ENCODE measurements at places on chromosomes 4 and X.

DNA sequence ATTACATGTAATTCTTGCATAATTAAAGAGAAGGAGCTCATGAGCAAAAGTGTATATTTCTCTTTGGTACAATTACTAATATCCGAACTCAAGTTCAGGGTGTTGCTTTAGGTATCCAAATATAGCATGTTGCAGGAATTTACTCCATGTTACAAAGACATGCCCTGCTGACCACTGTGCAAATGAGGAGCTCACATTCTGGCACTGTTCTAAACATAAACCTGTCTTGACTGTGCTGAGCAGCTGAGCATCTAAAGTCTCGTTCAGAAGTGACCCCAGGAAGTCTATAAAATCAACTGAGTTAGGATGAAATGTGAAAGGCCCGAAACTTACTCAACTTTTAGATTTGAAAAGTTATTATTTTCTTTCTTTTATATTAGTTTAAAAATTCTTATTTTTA, 124.3 kb downstream of the STIM2 start:
- no peak for DNase-seq

DNA sequence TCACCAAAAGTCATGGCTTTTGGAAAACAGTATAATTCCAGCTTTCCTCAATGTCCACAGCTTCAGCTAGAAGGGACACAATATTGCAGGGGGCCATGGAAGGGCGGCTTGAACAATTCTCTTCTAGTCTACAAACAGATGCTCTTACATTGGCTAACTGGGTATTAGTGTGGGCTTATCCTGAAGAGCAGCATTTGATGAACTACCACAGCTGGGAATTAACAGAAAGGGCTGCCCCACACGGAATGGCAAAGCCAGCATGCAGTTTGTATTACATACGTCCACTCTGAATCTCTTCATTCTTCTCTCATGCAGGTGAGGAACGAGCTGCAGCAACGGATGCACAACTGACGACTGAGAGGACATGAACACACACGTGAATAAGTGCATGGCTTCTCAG, 13.0 kb upstream of the PDCL2 start:
- no peak for DNase-seq

- DNase-seq = no peak
These were observed 42.0 kb downstream of the MFAP3L start for GRCh38 chr4:169984173-169984572.

- peak; percentile 81 for DNase-seq
These were observed 1.4 kb upstream of the HAUS7 start for GRCh38 chrX:153471663-153472280.

- peak; percentile 2 for DNase-seq
These were observed 33.4 kb downstream of the CYTL1 start for GRCh38 chr4:4985844-4986243.

DNA sequence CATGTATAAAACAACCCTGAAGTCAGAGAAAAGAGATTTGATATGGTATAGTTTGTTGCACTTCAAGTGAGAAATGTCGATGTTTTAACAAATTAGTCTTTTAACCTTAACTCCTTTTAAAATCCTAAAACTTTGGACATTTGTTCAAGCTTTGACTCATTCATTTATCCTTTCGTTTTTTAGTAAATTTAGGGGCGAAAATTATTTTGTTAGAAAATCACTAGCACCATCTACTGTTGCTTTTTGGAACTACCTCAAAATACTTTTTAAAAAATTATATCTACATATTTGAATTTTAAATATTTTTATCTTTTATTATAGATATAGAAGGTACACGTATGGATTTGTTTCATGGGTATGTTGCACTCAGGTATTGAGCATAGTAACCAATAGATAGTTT, 165.1 kb upstream of the POF1B start:
- no peak for DNase-seq

GRCh38 chr4:17347445-17347844, 164.4 kb downstream of the QDPR start:
- no peak for DNase-seq

DNA sequence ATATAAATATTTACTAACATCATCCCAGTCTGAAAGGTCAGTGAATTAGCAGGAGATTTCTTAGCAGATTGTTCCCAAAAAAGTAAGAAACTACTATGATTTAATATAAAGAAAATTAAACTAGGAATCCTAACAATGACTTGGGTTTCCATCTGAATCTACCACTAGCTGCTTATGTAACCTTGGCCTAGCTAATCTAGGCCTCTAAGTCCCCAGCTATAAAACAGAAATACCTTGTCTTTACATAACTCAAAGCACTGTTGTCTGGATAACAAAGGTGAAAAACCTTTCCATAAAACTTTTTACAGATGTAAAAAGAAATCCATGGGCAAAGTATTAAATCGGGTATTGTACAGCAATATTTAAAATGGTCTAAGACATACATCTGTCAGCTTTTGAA, 3.0 kb downstream of the FBXL5 start:
- DNase-seq = no peak

- DNase-seq = peak; percentile 90
These were observed 221.8 kb downstream of the KIT start for GRCh38 chr4:54879576-54879975.

GRCh38 chr4:108811486-108811885, 48.6 kb upstream of the ETNPPL start:
- no peak for DNase-seq

DNA sequence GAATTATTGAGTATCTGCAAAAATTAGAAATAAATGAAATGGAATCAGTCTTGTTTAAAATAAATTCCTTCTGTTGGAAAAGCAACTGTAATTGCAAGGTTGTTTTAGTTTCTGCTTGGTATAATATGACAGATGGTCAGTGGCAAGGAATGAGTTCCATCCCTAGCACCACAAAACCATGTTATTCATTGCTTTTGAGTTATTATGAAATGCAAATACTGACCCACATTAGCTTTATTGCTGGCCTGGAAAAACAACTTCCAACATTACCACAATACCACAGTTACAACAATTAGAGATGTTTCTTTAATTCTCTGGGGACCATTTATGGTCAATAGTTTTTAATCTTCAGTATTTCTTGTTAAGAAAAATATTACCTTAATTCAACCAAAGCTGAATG, 194.4 kb downstream of the TMA16 start:
- DNase-seq = no peak

DNA sequence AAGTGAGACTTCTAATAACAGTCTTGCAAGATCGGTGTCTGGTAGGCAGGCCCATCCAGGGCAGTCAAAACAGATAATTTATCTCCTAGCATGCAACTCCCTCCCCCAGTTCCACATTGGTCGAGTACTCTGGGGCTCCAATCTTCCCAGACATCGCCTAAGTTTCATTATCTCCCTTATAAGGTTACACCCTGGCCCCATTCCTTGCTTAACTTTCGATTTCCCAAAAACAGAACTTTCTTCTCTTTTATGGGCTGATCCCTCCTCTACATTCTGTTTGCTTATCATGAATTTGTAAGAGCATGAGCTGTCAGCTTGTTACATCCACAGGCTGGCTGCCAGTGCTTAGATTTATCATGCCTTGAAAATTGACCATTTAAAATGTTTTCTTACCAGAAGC, 471.3 kb downstream of the TECRL start:
- no peak for DNase-seq

- peak; percentile 63 for DNase-seq
These were observed 205.9 kb downstream of the AASDH start for GRCh38 chr4:56181140-56181953.
